ENCODE measurements at places on chromosomes 12 and 14.
A peak's percentile ranks its signal among the peaks of the same experiment; 100 is the strongest.

DNA sequence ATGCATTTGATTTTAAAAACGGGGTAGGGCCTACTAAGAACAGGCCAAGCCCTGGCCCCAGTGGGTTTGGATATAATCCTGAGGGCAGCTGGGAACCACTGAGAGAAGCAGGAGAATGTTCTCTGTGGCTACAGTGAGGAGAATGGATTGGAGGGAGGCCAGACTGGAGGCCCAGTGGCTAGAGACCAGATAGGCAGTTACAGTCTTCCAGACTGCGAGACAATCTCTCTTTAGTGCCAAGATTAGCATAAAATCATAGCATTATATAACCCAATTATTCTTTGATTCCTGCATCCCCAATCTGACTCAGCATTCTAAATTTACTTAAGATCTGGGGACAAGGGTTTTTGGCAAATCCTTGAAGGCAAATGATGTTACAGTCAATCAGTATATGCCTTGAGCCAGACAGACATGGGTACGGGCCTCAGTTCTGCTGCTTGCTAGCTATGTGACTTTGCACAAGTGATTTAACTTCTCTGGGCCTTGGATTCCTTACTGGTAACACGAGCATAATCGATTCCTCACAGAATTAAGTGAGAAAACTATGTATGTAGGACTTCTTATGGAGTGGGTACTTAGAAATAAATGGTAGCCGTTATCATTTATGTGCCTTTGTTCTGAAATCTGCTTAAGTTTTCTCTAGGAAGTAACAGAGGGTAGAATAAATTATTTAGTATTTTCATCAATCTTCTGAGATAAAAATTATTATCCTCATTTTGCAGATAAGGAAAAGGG lies 18.3 kb downstream of the NINJ2 start:
- no peak for DNase-seq

- DNase-seq, result peak; percentile 51
Observed at GRCh38 chr14:72583316-72584272, 310.3 kb downstream of the DPF3 start.

GRCh38 chr12:98745578-98746391 lies 100.7 kb downstream of the APAF1 start:
- no peak for DNase-seq

DNA sequence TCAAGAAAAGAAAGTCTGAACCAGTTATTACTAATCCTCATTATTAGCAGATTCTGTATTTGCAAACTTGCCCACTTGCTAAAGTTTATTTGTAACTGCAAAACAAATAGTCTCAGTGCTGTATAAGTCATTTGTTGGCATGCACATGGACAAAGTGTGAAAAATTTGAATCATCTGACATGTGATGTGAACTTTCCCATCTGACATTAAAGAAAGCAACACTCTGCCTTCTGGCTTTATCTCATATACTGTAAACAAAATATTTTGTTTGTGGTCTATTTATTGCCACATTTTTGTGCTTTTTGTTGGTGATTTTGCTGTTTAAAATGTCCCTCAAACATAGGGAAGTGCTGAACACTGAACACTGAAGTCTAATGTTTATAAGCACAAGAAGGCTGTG lies 513.8 kb downstream of the RPL10L start:
- no peak for DNase-seq

DNA sequence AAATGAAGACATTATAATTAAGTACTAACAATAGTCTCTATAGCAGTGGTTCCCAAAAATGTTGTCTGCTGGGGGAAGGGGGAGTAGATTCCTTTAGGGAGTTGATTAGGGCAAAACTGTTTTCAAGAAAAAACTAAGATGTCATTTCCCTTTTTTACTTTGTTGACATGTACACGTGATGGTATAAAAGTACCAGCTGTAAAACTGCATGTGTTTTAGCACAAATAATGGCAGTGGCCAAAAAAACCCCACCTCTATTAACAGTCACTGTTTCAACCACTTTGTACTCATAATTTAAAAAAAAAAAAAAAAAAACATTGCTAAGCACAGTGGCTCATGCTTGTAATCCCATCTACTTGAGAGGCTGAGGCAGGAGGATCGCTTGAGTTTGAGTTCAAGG lies 61.7 kb downstream of the PPP1R12A start:
- DNase-seq, result no peak

GRCh38 chr12:25859976-25860375 lies 98.5 kb upstream of the RASSF8 start:
- DNase-seq, result no peak

- no peak for DNase-seq
Observed at GRCh38 chr12:124030008-124030407, 57.0 kb downstream of the ZNF664 start.

DNA sequence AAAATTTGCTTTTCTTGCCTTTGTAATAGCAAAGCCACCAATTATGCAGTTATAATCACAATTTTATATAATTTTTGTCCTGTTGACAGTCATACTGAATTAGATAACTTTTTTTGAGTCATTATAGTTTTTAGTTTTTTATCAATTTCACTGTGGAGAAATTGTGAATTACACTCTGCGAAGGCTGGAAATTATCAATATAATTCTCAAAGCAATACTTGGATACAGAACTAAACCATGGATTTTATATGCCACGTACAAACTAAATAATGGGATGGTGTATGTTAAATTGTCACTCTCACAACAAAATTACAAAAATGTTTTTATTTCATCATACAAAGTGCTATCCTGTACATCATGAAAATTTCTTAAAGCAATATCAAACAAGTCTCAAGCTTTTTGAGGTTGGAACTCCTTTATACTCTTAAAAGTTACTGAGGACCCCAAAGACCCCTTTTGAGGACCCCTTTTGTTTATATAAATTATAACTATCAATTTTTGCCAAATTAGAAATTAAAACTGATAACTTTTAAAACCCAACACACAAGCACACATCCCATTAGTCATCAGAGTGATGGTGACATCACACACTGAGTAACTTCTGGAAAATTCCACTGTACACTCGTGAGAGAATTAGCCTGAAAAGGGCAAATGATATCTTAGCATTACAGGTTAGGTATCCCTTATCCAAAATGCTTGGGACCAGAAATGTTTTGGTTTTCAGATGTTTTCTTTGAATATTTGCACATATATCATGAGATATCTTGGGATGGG lies 19.8 kb upstream of the AQP2 start:
- no peak for DNase-seq

DNA sequence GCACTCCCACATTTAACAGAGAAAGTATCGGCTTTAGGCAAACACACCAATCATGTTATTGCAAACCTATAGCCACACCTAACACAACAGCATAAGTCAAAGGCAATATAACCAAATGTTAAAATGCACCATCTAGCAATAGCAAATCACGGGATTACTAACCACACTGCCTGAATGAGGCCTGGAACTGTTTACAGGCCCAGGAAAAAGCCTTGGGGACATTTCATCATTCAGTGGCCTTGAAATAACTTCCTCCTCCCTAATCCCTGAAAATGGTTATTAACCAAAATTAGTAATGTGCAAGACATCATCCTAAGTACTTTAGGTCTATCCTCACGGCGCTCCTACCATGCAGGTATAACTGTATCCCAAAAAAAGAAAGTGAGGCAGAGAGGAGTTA lies 2.3 kb downstream of the GALC start:
- no peak for DNase-seq

- no peak for DNase-seq
Observed at GRCh38 chr12:57837864-57838562, 8.5 kb downstream of the CTDSP2 start.

GRCh38 chr14:86414146-86414545 lies 884.2 kb downstream of the FLRT2 start:
- DNase-seq, result no peak
